ENCODE measurements at places on chromosomes 1 and 21.

- no peak for DNase-seq
Observed at GRCh38 chr21:40681164-40681859, 165.6 kb downstream of the DSCAM start.

DNA sequence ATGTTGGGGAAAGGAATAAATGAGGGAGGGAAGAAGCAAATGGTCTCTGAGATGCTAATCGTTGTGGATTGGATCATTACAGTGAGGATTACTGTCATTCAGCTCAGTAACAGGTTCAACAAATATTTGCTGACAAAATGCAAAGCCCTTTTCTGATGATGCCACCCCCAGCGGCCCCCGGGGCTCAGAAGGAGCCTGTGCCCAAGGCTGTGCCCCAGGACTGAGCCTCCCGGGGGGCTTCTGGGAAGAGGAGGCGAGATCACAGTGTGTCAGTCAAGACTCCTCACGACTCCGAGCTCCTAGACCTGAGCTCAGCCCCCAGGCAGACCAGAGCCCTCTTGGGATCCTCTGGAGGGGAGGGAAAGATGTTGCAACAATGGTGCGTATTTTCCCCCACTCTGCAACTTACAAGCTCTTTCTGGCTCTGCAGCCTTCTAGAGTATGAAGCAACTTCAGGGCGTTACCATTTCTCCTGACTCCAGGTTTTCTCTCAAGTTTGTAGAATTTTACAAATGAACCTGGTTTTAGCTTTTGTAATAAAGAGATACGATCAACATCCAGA lies 20.8 kb downstream of the EPHA8 start:
- DNase-seq, result no peak

DNA sequence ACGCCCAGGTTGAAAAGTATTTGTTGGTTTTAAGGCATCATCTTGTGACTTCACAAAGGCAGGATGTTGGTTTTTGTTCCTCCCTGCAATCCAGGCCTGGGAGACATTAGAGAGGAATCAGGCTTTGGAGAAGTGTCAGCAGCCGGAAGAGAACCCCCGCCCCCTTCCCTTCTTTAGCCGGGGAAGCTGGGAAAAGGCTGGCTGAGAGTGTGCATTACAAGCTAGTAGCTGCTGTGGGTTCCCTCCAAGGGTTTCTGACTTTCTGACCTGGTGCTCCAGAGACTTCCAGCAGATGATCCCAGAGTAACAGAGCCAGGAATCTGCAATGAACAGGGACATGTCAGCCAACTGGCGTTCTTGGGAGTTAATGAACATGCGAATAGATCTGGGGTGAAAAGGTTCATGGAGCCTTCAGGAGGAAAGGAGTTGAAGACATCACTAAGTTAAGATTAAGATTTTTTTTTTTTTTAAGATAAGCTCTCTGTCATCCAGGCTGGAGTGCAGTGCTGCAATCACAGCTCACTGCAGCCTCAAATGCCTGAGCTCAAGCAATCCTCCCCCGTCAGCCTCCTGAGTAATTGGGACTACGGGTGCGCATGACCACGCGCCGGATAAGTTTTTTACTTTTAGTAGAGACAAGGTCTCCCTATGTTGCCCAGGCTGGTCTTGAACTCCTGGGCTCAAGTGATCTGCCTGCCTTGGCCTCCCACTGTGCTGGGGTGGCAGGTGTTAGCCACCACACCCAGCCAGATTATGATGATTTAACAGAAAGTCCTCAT lies 7.5 kb downstream of the DISP3 start:
- DNase-seq, result no peak

GRCh38 chr1:18094096-18094495 lies 13.5 kb upstream of the IGSF21 start:
- no peak for DNase-seq

GRCh38 chr1:39683591-39684312 lies 7.5 kb downstream of the HPCAL4 start:
- no peak for DNase-seq

- no peak for DNase-seq
Observed at GRCh38 chr1:91804546-91805023, 81.4 kb downstream of the TGFBR3 start.

GRCh38 chr1:70583522-70583921 lies 172.5 kb downstream of the CTH start:
- no peak for DNase-seq

DNA sequence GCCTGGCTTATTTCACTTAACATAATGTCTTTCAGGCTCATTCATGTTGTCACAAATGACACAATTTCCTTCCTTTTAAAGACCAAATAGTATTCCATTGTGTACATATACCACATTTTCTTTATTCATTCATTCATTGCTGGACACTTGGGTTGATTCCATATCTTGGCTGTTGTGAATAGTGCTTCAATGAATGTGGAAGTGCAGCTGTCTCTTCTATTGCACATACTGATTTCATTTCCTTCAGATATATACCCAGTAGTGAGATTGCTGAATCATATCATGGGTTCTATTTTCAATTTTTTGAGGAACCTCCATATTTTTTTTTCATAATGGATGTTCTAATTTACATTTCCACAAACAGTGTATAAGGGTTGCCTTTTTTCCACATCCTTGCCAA lies 38.6 kb upstream of the WLS start:
- no peak for DNase-seq

DNA sequence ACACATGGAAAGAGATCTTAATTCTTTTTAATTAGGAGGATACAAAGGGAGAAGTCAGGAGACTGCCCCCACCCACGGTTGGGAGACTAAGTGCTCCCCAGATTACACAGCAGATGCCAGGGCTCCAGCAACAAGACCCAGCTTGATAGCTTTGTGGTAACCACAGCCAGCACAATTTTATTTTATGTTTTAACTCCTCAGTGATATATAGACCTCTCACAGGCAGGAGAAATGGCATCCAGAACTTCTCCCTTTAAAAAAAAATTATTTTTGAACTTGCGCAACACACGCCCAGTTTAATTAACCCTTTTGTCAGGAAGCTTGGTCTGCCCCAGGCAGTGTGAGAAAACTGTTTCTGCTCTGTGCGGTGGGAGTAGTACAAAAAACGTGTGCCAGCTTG lies 62.6 kb upstream of the ACOT11 start:
- no peak for DNase-seq

DNA sequence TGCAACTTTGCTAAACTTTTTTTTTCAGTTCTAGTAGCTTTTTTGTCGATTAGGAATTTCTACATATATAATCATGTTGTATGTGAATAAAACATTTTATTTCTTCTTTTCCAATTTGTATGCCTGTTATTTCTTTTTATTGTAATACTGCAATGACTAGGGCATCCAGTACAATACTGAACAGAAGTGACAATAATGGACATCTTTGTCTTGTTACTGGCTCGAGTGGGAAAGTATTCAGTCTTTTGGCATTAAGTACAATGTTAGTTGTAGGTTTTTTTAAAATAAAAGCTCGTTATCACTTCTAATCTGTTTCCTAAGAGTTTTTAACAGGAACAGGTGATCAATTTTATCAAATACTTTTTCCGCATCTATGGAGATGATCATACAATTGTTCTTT lies 9.8 kb downstream of the STPG1 start:
- DNase-seq, result no peak

DNA sequence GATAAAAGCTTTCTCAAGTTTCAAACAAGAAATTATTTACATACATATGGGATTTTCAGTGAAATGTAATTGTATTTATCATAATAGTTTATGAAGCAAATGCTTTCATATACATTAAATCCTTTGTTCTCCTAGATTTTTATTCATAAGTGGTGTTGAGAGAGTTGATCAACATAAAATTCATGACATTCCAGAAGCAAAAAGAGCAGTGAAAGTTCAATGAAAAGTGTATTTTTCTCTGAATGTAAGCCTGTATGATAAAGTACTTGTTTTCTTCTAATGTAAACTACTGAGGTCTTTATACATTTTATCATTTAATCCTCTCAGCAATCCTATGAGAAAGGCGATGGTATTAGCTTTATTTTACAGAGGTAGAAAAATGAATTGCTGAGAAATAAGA lies 146.5 kb downstream of the PLA2G4A start:
- DNase-seq, result no peak

DNA sequence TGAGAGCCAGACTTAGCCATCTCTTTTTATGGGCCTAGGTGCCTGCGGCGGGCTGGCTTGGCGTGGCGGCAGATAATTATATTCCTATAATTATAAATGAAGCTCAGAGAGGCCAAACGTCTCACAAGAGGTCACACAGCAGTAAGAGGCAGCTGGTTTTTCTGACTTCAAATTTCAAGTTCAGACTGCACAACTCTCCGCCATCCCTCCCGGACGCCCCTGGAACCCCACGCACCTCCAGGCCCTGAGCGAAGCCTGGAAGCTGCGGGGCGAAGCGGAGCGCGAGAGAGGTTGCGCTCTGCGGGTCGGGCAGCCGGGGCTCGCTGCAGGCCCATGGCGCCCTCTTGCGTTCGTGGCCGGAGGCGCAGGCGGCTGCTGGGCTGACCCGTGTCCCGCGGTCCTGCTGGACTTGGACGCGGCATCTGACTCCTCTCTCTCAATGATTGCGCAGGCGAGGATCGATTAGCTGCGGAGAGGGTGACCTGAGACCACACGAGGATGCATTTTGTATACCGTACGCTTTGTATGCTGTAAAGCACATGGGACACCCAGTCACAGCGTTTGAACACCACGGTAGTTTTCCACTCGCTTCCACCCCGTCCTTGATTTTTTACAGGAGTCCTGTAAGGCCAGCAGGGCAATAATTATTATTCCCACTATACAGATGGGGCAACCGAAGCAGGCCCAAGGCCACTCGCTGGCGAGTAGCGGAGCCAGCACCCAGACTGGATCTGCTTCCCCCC lies 272.7 kb downstream of the FOXD2 start:
- DNase-seq, result peak; percentile 93

DNA sequence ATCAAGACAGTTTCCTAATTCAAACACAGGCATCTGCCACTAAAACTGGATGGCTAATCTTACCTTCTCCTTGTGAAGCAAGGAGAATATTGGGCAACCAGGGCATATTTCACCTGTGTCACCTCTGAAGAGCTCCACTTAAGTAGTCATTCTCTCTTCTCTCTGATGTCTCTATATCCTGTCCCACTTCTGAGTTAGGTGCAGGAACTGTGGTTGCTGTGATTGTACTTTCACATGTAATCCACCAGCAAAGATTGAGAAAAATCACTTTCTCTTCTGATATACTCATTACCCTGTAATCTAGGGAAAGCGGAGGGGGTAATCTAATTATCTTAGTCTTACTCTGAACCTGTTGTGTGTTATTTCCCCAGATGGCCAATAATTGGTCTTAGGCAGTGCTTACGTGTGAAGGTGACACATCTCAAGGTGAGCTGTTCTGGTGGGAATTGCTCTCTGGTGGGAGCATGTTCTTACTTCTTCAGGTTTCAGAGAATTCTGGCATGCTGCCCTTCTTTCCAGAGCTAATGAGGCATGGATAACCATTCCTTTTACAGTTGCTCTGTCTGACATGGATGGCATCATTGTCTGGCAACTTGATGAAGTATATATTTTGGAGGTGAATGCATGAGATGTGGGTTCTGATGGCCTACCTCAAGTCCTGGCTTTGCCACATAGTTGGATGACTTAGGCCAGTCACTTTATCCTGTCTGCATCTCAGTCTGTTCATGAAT lies 12.0 kb downstream of the XCL2 start:
- no peak for DNase-seq
